ENCODE measurements at places on chromosomes 1 and 21.

- DNase-seq, result no peak
Measured at GRCh38 chr1:107076841-107077240, 20.4 kb downstream of the PRMT6 start.

DNA sequence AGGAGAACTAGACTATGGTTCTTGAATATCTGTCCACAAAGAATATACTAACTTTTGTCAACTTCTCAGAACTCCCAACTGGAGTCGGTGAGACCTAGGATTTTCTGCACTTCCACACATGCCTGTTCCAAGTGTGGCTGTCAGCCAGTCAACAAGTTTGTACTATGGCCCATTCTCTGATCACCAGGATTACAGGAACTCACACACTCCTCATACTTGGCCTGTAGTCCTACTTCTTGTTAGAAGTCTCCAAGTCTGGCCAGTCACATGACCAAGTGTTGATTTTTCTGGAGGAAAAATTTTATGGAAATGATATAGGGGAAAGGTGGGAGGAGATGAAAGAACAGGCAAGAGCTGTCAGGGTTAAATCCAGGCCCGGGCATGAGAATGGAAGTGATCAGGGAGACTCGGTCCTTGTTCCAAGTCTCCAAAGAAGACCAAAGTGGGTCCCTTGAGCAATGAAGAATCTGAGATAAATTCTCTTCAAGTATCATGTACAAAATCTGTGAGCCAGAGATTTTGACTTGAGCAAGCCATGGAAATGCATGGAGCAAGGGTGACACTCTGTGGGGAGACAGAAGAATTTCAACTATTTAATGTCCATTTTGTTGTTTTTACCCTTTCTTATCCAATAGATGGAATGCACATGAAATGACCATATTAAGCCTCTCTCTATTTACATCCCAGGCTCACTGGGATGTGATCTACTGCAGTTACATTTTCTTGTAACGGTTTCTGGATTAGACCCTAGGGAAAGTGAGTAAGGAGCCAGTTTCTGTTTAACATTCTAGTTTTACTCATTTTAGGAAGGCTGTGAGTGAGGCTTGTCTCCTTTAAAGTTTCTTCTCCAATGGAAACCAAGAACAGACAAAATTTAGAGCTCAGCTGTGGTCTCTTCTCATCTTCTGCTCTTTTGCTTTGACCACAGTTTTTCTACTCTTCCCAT, 320.9 kb downstream of the ASTN1 start:
- DNase-seq, result peak; percentile 18

GRCh38 chr1:110051262-110051648, 16.8 kb downstream of the STRIP1 start:
- DNase-seq, result no peak

DNA sequence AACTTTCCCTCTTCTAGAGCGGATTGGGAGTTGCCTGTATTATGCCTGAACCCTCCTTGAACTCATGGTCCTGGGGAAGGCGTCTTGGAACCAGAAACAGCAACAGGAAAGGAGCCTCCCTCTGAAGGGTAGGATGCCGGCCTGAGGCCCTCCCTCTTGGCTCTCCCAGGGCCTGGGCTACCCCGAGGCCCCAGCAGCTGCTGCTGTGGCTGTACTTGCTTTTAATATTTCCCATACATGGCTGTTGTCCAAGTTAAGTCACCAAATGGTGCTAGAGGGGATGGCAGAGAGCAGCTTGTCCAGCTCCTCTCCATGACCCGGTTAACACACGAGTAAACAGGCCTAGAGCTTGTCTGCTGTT, 10.5 kb downstream of the CHRNB2 start:
- no peak for DNase-seq

- DNase-seq, result peak; percentile 59
Measured at GRCh38 chr1:21773585-21773984, 9.4 kb downstream of the USP48 start.

DNA sequence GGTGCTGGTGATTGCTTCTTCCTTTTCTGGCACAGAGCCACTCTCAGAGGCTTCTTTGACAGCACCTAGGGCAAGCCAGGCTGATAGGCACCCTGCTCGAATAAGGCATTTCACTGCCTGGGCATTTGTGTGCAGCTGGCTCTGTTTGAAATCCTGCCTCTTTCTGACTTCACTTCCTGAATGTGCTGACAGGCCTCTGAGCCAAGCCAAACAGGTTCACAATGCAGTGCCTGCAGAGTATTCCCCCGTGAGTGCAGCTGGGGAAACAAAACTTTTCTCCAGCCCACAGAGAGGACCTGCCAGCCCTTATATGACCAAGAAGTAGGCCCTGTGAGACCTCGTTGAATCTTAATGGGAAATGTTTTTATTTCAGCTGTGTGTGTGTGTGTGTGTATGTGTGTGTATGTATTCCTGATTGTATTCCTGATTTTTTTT, 10.4 kb downstream of the JUN start:
- peak; percentile 13 for DNase-seq

- DNase-seq, result no peak
Measured at GRCh38 chr1:150968491-150968890, 6.1 kb downstream of the CERS2 start.

- no peak for DNase-seq
Measured at GRCh38 chr1:53131590-53131938, 10.9 kb downstream of the SLC1A7 start.

DNA sequence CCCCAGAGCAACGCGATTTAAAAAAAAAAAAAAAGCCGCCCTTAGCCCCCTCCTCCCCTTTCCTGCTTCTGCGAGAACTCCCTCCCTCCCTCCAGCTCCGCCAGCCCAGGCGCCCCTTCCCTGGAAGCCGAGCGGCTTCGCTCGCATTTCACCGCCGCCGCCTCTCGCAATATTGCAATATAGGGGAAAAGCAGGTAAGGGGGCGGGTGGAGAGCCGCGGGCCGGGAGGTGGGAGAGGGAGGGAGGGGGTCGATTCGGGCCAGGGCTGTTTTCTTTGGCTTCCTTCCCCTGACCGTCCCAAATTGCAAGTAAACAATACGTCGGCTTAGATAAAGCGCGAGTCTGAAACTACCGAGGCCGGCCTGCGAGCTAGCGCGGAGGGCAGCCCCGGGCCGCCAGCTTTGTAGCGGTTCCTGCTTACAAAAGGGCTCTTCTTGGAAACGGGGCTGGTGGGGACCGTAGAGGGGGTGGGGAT, 408 bp downstream of the LMO4 start:
- DNase-seq, result peak; percentile 70

DNA sequence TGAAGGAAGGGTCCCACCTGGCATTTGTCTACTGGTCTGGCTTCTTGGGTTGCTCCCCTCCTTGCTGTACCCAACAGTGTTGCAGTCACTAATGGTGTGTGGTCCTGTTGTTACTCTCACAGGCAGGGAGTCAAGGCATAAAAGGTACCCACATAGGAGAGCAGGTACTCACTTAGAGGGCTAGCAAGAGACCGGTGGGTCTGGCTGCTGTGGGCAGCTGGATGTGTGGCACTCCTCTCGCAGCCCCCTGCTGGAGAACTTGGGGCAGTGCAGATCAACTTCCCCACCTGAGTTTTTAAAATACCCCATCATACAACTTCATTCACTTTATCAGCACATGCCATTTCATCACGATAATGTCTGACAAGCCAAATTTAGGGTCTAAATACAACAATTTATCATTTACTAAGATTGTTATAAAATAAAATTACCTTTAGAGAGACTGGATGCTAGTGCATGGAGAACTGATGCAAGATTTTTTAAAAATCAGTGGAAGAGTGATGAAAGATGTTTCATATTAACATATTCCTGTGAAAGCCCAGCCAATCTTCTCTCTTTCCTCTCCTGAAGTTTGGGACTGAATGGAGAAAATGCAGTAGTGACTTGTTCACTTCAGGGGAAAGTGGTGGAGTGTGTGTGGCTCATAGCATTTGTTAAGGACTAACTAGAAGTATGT, 42.8 kb downstream of the ACP6 start:
- peak; percentile 77 for DNase-seq

DNA sequence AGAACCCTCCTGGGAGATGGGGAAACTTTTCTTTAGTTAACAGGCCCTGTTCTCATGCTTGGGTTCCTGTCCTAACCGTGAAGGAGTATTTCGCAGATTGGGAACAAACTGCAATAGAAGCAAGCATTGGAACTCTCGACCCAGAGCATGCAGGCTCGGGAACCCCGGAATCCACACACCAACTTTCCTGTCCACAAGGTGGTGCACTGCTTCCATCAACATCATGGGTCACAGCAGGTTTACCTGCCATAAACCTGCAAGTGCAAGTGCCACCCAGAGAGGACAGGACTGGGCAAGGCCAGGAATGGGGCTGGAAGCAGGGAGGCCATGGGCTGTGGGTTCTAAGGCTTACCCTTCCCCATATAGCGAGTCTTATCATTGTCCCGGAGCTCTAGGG, 6.9 kb downstream of the ENO1 start:
- no peak for DNase-seq

- peak; percentile 18 for DNase-seq
Measured at GRCh38 chr1:10046356-10047085, 13.8 kb downstream of the UBE4B start.

DNA sequence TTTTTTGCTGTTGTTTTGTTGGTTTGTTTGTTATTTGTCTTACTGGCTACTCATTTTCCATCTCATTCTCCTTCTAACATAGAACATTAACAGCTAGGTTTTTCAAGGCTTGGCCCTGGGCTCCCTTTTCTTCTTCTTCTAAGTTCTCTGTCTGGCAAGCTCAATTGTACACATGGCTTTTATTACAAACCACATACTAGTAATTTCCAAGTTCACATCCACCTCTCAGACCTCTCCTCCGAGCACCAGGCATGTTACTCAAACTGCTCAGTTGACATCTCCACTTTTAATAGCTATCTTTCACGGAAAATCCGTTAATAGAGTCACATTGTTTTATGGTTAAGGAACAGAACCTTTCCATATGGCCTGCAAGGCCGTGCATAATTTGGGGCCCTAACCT, 736.9 kb upstream of the ADAMTS5 start:
- DNase-seq, result no peak

GRCh38 chr1:14949836-14950713, 203.5 kb upstream of the TMEM51 start:
- DNase-seq, result no peak

GRCh38 chr1:154975409-154976059, 1.1 kb downstream of the CKS1B start:
- peak; percentile 72 for DNase-seq

DNA sequence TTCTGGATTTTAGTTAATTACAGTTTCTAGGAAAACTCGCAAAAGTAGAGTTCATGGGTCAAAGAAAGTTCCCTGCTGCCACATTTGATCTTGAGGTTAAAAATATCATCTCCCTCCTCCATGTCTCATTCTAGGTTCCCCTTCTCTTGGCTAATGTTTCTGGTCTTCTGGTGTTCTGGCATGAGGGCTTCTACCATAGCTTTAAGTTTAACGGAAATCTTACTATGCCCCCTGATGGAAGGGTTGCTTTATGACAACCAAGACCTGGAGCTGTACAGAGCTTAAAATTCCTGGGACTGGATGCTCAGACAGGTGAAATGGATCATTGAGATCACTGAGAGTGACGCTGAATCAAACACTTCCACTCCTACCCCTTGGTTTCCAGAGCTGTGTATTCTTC, 1881.7 kb downstream of the MRPL39 start:
- DNase-seq, result peak; percentile 2

DNA sequence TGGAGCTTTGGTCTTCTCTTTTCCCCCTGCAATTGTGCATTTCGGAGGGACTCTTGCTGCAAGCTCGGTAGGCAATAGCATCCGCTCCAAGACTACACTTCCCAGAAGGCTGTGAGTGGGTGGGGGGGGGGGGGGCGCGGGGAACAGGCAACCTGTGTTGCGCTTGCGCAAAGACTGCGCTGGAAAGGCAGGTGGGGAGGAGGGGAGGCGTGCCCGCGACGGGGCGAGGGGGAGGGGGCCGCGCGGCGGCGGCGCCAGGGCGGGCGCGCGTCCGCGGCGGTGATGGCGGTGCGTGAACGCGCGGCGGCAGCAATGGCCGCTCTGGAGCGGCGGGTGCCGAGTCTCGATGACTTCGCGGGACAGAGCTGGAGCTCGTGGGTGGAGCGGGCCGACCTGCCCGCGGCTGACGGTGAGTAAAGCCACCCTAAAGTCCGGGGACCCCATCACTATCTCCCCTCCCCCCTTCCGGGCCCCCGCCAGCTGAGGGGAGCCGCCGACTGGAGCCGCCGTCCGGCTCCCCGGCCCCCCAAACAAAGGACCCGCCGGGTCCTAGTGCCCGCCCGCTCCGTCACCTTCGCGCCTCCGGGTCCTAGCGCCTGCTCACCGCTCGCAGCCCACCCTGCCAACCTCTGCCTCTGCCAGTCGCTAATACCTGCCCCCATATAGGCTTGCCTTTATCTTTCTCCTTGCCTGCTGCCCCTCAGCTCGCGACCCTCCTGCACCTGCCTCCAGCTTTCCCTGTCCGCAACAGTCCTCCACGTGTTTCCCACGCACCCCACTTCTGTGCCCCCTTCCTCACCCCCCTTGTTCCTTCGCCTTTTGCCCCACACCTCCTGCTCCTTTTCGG, at the start of gene ATXN7L2:
Gene ATXN7L2, plus strand, starts transcription at position 234 of the 847 bp plus-strand sequence. Its CDS starts 49 bp downstream, at position 283.
- peak; percentile 95 for DNase-seq

GRCh38 chr1:94025383-94026340, 95.3 kb downstream of the ABCA4 start:
- DNase-seq, result peak; percentile 78

GRCh38 chr21:38355992-38356781, 99.4 kb downstream of the KCNJ15 start:
- DNase-seq, result peak; percentile 92

DNA sequence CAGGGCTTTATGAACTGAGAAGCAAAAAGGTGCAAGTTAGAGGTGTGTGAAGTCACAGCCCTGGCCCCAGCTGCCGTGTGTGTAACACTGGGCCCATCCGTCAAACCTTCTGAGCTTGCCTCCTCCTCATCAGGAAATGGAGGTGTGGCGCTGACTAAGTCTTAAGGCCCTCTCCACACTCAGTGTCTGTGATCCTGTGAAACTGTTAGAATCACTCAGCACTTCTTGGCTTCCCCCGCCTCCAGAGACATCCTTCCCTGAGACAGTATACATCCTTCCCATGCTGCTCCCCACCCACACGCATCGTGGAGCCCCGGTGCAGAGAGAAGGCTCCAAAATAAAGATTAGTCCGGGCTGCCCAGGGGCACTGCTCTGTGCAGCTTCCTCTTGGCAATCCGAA, 33.3 kb downstream of the LRP8 start:
- no peak for DNase-seq

- DNase-seq, result no peak
Measured at GRCh38 chr1:19888112-19888511, 5.9 kb downstream of the OTUD3 start.

DNA sequence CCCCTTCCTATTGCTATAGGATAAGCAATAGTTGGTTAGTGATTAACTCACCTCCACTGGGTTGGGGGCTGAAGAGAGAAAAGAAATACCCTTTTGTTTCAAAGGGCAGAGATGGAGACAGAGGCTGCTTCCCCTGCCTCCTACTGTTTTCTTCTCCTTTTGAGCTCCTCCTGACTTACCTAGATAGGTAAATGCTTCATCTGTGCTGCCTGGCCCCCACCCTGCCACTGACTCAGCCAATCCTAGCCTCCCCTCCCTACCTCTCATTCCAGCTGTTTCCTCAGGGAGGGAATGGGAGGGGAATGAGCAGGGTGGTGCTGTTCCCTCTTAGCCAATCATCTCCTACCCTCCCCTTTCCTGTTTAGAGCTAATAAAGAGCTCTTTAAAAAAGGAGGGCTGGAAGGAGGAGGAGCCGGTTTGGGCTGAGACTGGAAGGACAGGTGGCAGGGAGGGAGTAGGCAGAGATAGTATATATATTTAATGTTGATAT, at the start of gene C1orf116:
Gene C1orf116, minus strand, starts transcription at position 229 of the 490 bp plus-strand sequence. CDS start 5,158 bp downstream, outside the sequence.
- DNase-seq, result peak; percentile 43

All from hematopoietic multipotent progenitor cell treated with erythropoietin and hydrocortisone succinate and interleukin-3 and kit ligand, for 6 days (in vitro differentiated cells).